ENCODE measurements at places on chromosomes 4 and X.

DNA sequence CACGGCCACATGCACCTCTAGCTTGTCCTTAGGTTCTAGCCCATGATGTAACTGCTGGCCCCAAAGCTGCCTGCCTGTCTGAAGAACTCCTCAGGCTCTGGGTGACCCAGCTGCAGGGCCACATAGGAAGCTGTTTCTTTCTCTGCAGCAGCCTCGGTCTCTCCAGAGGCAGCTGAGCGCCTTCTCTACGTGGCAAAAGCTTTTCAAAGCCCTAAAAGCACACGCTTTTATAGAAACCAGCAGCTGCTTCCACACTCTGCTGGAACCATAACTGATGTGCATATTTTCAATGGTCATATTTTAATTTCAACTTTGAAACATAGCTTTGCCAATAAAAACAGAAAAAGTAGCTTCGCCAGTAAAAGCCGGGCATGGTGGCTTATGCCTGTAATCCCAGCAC, 37.4 kb downstream of the FAM53A start:
- DNase-seq, result no peak

DNA sequence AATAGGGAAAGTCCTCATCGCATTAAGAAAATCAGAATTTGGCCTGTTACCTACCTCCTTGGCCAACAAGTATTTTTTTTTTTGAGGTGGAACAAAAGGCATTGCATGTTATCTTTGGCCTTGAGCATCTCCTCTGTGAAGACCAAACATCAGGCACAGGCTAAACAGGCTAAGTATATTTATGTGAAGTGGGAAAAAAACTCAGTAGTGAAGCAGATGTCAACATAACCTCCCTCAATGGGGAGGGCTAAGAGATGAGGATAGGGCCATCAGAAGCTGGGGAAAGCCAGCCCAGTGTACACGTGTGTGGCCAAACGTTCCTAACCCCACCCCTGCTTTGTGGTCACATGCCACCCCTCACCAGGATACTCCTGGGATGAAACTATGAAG, 102.5 kb downstream of the FNIP2 start:
- DNase-seq, result no peak

DNA sequence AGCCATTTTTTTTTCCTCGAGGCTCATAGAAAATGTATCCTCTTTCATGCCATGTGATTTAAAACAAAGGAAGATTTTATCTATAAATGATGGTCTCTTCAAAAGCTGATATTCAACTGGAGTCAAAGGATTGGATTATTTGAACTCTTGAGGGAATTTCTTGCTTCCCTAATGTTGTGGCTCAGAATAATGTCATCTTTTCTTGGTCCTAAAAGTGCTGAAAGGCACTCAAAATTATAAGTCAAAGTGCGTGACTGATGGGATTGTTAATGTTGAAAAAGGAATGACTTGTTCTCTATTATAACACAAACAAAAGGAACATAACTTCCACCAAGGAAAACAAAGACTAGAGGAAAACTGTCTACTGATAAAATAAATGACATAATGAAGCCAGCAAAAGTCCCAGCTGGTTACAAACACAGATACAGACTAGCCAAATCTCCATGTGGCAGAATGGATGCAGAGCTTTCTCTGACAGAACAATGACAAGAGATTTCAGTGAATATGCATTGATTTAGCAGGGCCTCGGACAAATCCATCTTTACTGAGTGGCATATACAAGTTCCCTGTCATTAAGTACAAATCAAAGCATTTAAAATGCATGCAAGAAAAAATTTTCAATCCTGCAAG, 552.6 kb downstream of the GBA3 start:
- no peak for DNase-seq

DNA sequence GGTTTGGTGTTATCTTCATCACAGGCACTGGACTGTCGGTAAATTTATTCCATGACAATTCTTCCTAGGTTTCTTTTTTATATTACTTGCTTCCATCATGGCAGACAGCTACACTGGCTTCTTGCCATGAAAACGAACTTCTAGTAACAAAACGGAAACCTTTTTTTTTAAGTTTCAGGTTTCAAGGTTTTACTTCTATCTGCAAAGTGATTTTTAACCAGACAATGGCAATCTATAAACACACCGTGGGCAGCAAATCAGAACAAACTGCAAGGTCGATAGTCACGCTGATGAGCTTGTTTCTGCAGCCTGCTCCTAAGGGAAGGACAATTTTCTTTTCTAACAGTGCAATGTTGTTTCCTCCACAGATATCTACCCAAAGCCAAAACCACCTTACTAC, 29.9 kb downstream of the XG start:
- no peak for DNase-seq

DNA sequence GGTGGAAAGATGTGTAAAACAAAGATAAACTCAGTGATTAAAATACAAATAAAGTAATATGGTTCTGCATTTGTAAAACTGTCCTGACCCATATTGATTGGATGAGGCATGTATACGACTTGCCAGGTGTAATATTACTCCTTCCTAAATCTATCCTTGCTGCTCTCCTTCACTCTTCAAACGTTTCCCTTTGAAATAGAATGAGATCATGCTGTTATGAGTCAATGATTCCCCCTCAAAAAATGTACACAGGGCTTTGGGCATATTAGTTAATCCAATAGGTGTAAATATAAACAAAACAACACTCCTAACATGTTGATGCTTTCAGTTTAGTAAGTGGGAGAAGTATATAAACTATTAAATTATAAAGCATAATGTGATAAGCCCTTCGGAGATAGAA, 117.4 kb upstream of the GPM6A start:
- DNase-seq, result no peak

DNA sequence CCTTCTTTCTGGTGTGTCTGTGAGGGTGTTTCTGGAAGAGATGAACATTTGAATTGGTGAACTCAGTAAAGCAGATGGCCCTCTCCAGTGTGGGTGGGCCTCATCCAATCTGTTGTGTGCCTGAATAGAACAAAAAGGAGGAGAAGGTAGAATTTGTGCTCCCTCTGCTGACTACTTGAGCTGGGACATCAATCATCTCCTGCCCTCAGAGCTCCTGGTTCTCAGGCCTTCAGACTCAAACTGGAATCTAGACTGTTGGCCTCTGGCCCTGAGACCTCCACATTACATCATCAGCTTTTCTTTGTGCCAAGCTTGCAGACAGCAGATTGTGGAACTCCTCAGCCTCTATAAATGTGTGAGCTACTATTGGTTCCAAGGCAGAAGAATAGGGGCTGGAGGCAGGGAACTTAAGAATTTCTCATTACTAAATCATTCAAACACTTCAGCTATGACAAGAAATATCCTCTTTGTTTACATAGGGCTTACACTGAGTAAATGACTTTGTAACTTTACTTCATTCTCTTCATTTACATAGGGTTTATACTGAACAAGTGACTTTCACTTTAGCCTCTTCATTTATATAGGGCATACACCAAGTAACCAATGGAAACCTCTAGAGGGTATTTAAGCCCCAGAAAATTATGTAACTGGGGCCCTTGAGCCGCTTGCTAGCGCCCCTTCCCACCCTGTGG, 86.9 kb upstream of the NWD2 start:
- no peak for DNase-seq

GRCh38 chr4:70783096-70783495, 56.6 kb downstream of the GRSF1 start:
- no peak for DNase-seq

DNA sequence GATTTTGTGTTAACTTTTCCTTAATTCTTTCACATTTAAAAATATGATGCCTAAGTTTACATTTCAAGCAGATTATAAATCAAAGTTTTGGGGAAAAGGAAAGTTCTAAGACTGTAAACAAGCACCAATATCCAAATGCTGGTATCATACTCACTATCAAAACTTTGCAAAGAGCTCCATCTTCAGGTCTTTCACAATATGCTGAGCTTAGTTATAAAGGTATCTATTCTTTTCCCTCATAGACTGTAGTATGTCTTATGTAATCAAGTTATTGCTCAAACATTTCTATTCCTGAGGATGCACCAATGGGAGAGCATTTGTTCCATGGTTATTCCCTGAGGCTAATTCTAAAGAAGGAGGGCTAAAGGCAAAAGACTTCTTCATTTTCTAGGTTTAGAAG, 207.9 kb upstream of the FAM241A start:
- no peak for DNase-seq

GRCh38 chrX:149853925-149854324, 27.1 kb upstream of the MAGEA8 start:
- DNase-seq, result no peak

DNA sequence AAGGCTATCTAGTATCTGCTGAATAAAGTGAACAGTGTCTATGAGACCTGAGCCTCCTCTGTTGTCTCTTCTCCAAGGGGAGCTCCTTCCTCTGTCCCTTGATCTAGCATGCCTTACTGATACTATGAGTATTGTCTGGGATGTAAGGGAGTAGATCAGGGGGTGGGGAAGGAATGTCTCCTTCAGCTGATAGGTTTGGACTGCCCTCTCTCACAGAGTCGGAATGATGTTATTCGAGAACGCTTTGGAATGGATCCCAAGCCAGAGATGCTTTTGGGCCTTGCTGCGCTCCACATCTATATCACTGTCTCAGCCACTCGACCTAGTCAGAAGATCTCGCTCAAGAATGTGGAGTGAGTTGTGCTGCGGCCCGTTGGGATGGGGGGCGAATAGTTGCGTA, 68.3 kb upstream of the PRPS1 start:
- DNase-seq, result no peak

DNA sequence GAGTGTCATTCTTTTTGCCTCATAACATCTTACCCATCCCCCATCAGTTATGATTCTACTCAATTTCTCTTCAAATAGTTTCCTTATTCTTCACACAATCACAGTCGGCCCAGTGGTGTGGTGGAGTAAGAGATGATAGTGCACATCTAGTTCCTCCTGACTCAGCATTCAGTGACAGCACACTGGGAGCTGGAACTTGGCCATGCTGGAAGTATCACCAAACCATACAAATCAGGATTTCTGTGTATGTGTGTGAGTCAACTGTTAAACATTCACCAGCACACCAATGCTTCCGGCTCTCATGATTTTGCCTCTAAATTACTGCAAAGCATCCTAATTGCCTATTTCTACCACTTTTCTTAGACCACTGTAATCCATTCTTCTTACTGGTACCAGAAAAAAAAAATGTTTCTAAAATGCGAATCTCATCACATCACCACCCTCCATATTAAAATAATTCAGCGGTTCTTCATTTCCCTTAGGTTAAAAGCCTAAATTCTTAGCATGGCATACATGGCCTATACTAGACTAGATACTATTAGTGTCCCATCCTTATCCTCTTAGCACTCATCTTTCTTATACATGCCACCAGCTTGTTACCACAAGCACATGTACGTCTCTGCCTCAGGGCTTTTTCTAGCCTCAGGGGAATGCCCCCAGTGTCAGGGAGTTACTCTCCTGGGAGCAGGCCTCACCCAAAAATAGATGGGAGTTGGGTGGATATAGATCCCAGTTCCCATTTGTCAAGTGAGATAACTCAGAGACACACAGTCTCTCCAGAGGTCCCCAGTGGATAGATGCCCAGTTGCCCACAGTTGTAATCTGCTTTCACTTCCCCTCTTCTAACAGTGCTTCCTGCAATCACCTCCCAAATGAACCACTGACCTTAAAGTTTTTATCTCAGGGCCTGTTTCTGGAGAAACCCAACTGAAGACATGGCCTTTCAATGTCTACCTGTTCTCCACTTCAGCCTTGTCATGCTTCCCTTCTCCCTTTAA, 49.2 kb upstream of the DDX53 start:
- DNase-seq, result no peak

- no peak for DNase-seq
Measured at GRCh38 chr4:158580064-158580463, 58.4 kb downstream of the RXFP1 start.

- DNase-seq, result no peak
Measured at GRCh38 chr4:124694946-124695598, 17.5 kb downstream of the ANKRD50 start.

GRCh38 chr4:141797966-141798365, 161.6 kb downstream of the IL15 start:
- no peak for DNase-seq

- no peak for DNase-seq
Measured at GRCh38 chr4:156443488-156443887, 489.8 kb upstream of the CTSO start.

- peak; percentile 26 for DNase-seq
Measured at GRCh38 chrX:17535229-17535628, 160.2 kb downstream of the NHS start.

DNA sequence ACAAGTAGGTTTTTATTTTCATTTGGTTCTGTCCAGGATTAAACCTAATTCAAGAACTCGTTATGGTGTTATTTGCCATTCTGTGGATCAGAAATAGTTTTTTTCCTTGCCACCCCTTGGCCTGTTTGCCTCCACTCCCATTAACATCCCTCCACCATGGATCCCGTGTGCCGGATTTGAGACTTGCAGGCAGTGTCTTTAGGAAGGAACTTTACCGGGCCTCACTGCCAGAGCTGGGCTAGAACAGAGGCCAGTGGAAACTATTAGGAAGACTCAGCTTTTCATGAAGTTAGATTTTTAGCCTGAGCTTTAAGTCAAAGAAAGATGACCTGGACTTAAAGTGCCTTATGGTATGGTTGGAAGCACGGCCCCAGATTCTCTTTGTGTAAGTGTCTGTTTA, 2.4 kb downstream of the KLHL2 start:
- no peak for DNase-seq

- no peak for DNase-seq
Measured at GRCh38 chr4:155593793-155594192, 72.9 kb upstream of the GUCY1A1 start.

- DNase-seq, result no peak
Measured at GRCh38 chr4:182307746-182308145, 64.5 kb downstream of the TENM3 start.

DNA sequence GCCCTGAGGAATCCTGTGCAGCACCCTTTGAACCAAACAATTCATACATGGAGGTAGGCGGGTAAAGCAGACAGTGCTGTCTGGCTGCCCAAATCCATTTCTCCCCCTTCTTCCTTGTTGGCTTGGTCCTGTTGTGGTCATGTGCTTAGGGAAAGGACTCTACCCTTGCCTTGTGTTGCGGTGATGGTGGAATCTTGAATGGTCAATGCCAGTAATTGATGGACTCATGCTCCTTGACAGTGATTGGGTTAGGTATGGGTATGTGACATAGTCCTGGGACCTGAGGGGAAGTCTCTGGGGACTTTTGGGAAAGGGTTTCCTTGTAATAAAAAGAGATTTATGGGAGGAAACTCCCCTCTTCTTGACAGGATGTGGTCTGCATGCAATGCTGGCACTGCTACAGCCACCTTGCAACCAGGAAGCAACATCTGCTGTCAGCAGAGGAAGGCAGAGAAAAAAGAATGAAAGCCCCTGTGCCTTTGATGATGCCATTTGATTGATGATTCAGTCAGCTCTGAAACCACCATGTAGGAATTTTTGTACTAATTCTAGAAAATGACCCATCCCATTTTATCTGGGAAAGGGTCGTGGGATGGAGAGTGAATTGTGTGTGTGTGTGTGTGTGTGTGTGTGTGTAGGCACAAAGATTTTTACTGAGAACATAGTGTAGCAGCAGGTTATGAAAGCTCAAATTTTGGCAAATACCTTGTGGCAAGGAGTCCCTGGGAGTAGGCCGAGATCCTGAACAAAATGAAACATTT, 30.0 kb upstream of the HUWE1 start:
- DNase-seq, result no peak

Measured in stimulated activated CD4-positive, alpha-beta T cell treated with anti-CD3 and anti-CD28 coated beads, Interleukin-12 subunit alpha, Interleukin-12 subunit beta, amount 100 ng/mL, for 48 hours (primary cell).